ENCODE measurements at places on chromosomes 13 and 19.
A peak's percentile ranks its signal among the peaks of the same experiment; 100 is the strongest.

GRCh38 chr19:47779524-47780214 lies 1.2 kb downstream of the SELENOW start:
- DNase-seq, result peak; percentile 55

DNA sequence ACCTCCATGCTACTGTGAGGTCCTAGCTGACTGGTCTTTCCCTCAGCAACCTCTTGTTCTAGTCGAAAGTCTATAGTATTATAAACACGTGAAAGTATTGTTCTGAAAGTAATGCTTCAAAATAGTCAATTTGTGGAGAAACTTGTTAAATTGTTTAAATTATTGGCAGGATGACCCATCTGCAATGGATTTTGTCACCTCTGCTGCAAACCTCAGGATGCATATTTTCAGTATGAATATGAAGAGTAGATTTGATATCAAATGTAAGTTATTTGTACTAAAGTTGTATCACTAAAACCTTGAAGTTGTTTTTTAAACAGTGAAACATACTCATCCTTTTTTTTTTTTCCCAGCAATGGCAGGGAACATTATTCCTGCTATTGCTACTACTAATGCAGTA lies 25.9 kb downstream of the UBA2 start:
- DNase-seq, result no peak

- no peak for DNase-seq
Observed at GRCh38 chr13:99264051-99264450, 5.9 kb upstream of the GPR18 start.

DNA sequence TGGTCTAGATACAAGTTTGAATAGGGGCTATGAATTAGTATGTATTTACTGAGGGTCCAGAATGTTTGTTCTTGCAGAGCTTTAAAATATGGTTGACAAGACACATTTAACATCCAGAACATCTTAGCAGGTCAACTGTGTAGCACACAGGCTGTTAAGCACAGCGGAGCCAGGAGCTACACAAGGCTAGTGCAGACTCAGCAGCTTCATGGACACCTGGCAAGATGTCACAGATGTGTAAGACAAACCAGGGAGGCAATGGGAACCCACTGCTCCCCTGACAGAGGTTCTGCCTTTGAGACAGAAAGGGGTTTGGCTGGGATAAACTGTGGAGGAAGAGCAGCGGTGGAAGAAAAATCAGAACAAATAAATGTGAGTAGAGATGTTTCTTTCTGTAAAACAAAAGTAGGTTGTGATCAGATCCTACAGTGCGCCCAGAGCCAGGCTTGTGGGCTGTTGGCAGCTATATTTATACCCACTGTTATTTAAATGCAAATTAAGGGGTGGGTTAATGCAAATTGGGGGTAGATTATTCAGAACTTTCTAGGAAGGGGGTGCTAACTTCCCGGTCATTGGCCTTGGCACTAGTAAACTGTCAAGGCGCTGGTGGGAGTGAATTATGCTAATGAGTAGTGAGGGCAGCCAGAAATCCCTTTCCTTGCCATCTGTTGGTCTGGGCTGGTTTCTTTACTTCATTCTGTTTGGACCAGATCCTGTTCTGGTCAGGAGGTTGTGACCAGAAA lies 33.0 kb downstream of the MIPEP start:
- peak; percentile 5 for DNase-seq

DNA sequence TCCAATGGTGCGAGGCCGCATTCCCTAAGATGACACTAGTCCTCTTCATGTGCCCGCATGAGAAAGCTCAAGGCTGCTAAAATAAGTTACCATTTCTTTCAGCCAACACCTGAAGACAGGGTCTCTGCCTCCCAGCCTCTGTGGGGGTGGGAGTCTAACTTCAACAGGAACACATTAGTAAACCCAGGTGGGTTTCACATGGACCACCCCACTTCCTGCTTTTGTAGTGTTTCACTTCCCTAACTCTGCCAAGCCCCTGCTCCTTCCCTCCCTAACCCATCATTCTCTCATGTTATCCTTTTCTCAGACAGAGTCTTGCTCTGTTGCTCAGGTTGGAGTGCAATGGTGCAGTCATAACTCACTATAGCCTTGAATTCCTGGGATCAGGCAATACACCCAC lies 783.6 kb downstream of the UQCRFS1 start:
- no peak for DNase-seq

DNA sequence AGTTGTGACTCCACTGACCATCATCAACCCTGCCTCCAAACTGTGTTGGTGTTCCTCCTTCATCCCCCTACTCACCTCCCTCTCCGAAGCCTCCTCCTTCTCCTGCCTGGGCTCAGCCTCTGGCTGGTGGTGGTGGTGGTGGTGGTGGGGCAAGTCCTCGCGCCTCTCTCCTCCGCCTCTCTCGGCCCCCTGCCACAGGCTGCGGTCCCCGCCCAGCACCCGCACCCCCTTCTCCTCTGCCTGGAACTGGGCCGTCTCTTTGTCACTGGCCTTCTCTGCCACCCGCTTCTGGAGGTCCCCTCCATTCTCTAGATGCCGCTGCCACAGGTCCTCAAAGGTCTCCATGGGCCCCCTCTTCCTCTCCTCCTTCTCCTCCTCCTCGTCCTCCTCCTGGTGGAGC lies 1.5 kb downstream of the CCER2 start:
- no peak for DNase-seq

DNA sequence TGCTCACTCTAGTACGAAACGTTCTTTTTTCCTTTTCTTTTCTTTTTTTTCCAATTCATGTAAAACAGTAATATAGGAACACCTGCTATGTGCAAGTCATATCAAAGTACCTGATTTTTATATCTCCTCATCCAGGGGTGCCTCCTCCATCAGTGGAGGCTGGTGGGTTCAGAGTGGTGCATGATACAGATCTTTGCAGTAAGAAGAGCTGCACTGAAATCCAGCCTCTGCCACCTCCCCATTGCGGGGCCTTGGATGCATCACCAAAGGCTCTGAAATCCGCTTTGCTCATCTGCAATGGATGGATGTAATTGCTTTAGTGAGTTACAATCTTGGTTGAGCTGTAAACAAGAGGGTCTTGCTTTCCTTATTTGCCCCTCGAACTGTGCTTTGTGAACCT lies 38.3 kb downstream of the GPR12 start:
- no peak for DNase-seq

- no peak for DNase-seq
Observed at GRCh38 chr19:46635920-46636761, at the start of gene GNG8. Gene GNG8 (minus strand): TSS chr19:46636202. CDS start chr19:46634682, 1,520 bp downstream.

- no peak for DNase-seq
Observed at GRCh38 chr13:84563611-84564010, 681.3 kb upstream of the SLITRK1 start.

GRCh38 chr13:71576571-71576970 lies 290.4 kb downstream of the DACH1 start:
- DNase-seq, result no peak

DNA sequence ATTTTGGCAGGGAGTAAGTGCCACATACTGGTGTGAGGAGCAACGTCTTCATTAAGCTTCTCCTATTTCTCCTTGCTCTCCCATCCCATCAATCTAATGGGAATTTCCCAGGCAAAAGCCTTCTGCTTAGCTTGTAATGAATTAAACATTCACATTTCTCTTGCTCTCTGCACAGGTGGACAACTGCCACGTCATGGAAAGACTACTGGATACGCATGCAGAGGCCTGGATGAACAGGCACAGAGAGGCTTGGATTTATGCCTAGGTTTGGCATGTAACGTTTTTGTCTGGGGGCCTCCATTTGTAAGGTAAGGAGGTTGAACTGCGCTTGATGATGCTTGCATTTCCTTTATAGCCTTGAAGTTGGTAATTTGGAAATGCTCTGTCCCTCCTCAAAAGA lies 374.8 kb downstream of the KLF12 start:
- no peak for DNase-seq

GRCh38 chr13:92612892-92613291 lies 613.7 kb upstream of the GPC6 start:
- DNase-seq, result no peak

GRCh38 chr19:21082011-21082975 lies at the start of gene ZNF714:
Gene ZNF714 (plus strand): TSS chr19:21082203. CDS start chr19:21098269, 16,066 bp downstream.
- peak; percentile 82 for DNase-seq

DNA sequence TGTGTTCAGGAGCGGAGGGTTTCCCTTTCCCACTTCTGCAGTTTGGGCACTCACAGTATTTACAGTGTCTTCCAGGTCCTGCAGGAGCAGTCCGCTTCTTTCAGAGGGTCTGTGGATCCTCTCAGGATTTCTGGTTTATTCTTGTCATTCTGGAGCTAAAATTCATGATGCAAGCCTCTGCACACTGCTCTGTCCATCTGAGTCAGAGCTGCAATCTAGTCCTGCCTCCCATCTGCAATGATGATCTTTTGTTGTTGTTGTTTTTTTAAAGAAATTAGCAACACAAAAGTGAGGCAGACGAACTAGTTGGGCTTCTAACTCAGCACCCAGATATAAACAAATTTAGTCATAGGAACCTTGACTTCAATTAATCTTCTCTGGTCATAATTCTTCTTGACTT lies 86.5 kb downstream of the DLEU7 start:
- no peak for DNase-seq

DNA sequence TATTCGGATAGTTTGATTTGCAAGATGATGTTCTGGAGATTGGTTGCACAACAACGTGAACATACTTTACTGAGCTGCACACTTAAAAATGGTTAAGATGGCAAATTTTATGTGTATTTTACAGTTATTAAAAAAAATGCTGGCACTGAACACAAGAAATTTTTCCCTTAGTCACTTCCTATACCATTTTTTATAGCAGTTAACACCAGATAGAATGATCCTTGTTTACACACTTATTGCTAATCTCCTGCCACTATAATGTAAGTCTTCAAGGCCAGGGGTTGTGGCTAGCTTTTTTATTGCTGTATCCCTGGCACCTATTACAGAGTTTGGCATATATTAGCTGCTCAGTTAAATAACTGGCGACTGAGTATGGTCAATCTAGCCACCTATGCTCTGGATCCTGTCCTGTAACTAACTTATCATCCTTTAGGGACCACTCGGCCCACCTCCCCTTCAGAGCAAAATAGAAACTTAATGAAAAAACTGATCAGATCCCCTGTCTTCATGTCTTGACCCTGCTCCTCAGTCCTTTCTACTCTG lies 2.0 kb upstream of the EBPL start:
- DNase-seq, result no peak

- DNase-seq, result no peak
Observed at GRCh38 chr13:32001154-32001768, 30.3 kb upstream of the FRY start.

GRCh38 chr13:112587212-112587763 lies 665 bp downstream of the TUBGCP3 start:
- DNase-seq, result peak; percentile 65

GRCh38 chr13:34155931-34156607 lies 338.1 kb downstream of the RFC3 start:
- DNase-seq, result no peak

DNA sequence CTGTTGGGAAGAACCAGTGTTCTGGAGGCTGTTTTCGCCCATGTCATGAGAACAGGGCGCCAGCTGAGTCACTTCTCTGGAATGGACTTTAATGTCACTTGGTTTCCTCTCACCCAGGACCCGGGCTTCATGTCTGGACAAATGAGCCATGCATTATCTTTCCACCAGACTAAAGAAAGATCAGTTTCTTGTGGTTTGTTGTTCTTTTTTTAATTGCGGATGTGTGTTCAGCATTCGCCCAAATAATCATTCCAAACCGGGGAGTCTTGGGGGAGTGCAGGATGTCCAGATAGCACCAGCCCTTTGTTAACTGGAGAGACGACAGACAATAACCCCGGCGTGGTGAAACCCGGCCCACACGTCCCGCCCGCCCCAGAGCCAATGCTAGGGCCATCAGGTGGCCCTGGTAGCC lies 102.5 kb downstream of the COL4A2 start:
- no peak for DNase-seq

- DNase-seq, result peak; percentile 14
Observed at GRCh38 chr13:77696006-77696878, 1.2 kb upstream of the SLAIN1 start.

DNA sequence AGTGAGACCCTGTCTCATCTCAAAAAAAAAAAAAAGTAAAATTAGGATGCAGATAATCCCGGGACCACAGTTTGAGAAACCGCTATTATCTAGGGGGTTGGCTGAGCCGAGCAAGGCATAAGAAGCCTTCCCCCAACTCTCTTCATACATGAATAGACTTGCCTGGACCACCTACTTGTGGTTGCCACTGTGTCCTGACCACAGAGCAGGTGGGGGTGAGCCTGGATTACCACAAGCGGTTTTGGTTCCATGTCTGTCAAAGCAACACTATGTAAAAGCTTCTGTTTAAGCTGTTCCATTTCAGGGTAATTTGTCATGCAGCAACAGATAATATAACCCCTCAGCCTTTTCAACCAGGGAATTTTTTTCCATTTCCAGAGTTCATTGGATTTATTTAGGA lies 3.3 kb upstream of the NAPA start:
- DNase-seq, result no peak

DNA sequence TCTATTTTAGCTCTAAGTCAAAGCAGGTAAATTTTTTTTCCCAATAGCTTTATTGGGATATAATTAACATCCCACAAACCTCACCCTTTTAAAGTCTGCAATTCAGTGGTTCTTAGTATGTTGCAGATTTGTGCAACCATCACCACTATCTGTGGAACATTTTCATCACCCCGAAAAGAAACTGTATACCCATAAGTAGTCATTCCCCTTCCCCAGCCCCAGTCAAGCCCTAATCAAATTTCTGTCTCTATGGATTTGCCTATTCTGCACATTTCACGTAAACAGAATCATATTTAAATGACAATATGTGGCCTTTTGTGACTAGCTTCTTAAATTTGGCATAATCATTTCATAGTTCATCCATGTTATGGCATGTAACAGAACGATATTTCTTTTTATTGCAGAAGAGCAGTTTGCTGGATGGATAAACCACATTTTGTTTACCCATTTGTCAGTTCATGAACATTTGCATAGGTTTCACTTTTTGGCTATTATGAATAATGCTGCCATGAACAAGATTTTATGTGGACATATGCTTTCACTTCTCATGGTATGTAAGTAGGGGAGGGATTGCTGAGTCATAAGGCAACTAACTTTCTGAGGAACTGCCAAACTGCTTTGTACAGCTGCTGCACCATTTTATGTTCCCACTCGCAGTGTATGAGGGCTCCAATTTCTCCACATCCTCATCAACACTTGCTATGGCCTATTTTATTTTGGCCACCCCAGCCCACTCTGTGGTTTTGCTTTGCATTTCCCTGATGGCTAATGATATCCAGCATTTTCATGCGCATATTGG lies 10.9 kb downstream of the SLC46A3 start:
- DNase-seq, result no peak

GRCh38 chr13:65453982-65454381 lies 1776.2 kb downstream of the PCDH9 start:
- no peak for DNase-seq

DNA sequence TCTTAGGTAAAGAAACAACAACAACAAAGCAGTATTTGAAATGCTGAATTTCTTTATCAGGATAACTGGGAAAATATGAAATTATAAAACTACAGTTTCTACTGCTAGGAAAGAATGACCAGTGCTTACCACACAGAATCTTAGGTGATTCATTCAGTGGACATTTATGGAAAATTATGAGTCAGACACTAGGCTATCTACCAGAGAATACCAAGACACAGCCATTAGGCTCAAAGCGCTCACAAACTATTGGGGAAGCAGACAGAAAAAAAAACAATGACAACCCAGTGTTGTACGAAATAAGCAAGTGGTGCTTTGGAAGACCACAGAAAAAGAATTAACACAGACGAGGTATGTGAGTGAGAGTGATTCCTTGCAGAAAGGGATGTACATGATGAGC lies 1019.5 kb downstream of the PCDH9 start:
- DNase-seq, result no peak

GRCh38 chr13:26266311-26266710 lies 12.4 kb downstream of the CDK8 start:
- no peak for DNase-seq
